ENCODE measurements at places on chromosomes 4 and X.

GRCh38 chr4:182206266-182206665 is 36.9 kb upstream of the TENM3 start:
- DNase-seq: no peak

DNA sequence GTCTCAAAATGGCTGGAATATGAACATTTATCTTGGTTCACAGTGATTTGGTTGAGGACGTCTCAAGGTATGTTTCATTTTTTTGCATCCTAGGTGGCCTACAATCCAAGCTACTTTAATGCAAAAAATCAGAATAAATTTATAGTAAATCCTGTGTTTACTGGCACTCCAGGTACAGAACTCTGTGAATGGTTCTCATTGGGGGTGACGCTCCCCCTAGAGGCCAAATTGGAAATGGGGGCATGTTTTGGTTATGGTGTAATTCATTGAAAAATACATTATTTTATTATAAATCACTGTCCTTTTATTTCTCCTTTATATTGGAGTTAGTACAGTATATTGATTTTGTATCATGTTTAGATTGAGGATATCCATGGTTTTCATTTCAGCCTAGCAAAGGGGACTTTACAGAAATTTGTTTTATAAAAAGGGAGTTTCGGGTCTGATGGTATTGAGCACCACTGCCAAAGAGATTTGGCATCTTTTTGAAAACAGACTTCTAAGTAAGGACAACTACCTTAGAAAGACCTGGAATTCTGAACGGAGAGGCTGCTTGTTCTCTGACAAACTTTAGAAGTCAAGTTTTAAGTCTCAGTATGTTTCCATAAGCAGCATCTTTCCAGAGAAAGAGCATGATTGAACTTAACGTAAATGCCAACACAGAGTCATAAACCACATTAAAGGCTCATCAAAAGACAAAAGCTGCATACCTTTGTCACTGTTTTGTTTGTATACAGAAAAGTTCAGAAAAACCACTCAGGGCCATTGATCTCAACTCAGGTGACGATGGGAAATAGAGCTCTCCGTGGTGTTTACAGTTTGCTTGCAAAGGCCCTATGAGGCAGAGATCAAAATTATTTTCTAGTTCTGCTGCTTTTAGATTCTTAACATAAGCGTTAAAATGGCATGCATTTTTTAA is 19.4 kb downstream of the MTM1 start:
- DNase-seq: peak; percentile 56

- DNase-seq: no peak
Measured at GRCh38 chr4:53771326-53771725, 180.0 kb upstream of the LNX1 start.

GRCh38 chrX:111308039-111308438 is 37.8 kb upstream of the CAPN6 start:
- no peak for DNase-seq

DNA sequence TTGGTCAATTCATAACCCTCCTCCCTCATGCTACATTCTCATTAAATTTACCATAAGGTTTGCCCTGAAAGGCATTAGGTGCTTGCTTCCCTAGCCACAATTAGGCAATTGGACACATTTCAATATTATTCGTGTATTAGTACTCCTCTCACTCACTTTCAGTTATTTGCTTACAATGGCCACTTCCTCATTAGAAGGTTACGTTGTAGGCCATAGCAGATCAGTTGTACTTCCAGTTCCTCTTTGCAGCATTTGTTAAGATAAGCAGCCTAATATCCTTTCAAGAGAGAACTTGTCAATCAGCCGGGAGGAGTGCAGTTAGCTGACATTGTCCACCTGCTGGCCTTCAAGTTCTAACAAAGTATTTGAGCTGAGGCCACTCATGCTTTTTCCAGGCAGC is 1017.2 kb downstream of the PCDH7 start:
- no peak for DNase-seq

- DNase-seq: no peak
Measured at GRCh38 chr4:16818005-16818404, 80.4 kb downstream of the LDB2 start.

DNA sequence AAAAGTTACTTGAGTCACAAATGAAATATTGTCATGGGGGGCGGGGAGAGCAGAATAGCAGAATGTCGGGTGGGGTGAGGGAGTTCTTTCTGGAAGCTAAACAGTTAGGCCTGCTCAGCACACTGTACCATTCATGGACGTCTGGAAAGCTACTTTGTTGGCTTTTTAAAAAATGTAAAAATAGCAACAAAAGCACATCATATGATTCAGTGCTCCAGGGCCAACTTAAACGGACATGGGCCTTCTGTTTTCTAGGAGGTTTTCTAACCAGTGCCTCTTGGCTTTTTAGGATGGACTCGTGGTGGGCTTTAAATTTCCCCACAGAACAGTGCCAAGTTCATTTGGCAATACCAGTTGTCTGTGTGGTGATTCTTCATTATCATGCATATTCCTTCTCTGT is 57.4 kb upstream of the CLCN4 start:
- no peak for DNase-seq

DNA sequence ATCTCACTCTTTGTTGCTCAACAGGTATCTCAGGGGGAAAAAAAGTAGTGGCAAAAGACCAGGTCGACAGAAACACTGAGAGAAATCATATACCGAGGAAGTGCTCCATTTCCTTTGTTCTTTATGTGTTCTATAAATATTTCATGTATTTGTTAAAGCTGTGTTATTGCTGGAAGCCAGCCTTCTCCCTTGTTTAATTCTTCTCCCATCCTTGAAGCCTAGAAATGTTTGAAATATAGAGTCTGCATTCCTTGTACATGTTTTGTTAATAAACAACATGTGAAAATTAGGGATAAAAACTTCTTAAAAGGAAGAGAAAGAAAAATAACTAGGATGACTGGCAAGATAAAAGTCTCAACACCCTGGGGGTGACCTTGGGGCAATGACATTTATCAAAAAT is 186.2 kb downstream of the ANKRD50 start:
- DNase-seq: no peak

GRCh38 chrX:139972629-139973624 is 7.6 kb upstream of the CXorf66 start:
- no peak for DNase-seq

DNA sequence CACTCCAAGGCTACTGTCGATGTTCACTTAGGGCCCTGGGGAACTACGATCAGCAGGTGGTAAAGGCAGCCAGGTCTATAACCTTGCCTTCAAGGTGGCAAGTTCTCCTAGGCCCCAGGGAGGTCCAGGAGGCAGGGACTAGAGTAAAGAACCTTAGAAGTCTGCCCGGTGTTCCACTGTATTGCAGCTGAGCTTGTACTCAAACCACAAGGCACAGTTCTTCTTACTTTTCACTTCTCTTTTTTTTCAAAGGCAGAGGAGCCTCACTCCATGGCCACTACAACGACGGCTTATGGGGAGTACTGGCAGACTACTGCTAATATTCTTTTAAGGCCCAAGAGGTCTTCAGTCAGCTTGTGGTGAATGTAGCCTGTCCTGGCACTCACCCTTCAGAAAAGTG is 78.8 kb upstream of the GPR174 start:
- DNase-seq: no peak

- DNase-seq: no peak
Measured at GRCh38 chr4:5128569-5128968, 77.3 kb downstream of the STK32B start.

- no peak for DNase-seq
Measured at GRCh38 chrX:119667111-119667878, 25.7 kb downstream of the SEPTIN6 start.

DNA sequence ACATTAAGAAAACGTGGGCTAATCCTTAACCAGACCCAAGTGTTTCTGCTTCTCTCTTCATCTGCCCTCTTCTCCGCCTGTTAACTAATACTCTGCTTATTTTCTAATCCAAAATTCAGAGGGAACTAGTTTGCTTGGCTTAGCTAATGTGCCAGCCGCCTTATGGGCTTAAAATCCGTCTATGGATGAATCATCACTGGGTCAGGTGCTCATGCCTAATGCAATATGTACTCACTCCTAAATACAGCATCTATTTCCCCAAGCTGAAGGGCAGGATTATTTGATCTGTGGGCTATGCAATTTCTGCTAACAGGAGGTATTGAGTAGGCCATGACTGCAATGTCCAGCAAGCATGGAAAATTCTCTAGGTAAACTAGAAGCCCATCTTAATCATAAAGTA is 12.4 kb downstream of the DYNLT3 start:
- DNase-seq: no peak

DNA sequence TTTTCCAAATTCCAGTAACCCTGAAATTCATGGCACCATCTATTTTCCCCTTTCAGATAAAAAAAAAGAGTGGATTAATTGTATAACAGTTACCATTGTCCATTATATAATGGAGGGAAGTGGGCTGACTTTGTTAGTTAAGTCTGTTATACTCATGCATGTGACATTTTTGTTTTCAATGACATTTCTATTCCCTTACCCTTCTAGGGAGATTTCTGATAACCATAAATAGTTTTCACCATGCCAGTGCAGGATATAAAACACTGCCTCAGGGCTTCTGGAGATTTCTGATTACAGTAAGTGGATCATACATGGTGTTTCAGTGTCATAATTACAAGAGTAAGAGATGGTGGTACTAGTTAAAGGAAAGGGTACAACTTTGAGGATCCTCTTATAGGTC is 45.5 kb downstream of the SUPT20HL1 start:
- DNase-seq: no peak

DNA sequence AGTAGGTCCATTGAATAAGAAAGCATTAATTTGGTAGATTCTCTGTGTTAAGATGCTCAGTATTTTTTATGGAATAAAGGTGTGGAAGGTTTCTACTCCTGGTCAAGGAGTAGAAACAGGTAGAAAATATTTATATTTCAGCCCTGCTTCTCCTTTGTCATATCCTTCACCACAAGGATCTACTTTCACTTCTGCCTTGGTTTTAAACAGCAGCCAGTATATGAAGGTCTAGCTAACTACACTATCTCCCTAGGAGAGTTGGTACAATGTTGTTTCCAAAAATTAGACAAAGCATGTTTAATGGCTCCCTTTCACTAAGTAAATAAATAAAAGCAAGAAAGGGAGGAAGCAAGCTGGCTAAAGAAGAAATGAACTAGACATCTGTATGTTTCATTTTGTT is 44.6 kb upstream of the GYPA start:
- no peak for DNase-seq

DNA sequence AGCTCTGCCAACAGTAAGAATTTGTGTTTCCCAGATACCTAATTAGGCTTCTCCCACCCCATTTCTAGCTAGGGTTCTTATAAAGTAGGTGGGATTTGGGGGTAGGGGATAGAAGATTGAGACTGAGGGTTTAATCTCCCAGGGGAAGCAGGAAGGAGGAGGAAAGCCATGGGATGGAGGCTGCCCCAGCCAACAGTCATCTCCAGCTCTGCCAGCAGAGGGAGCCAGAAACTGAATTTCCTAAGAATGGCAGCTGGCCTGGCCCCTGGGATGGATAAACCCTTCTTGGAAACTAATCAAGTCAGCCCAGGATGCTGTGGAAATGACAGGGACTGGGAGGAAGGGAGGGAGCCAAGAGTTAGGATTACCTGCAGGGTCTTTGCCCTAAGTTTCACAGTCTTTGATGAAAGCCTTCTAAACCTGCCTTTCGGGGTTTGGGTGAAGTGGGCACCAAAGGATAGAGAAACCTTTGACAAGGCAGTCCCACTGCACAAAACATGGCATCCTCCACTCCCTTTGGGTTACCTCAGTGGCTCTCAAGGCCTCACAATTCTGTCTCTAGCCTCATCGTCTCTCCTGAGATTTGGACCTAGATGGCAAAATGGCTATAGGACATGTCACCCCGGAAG is 6.7 kb upstream of the ERCC6L start:
- DNase-seq: peak; percentile 31

- no peak for DNase-seq
Measured at GRCh38 chr4:26827798-26828197, 32.8 kb upstream of the STIM2 start.

DNA sequence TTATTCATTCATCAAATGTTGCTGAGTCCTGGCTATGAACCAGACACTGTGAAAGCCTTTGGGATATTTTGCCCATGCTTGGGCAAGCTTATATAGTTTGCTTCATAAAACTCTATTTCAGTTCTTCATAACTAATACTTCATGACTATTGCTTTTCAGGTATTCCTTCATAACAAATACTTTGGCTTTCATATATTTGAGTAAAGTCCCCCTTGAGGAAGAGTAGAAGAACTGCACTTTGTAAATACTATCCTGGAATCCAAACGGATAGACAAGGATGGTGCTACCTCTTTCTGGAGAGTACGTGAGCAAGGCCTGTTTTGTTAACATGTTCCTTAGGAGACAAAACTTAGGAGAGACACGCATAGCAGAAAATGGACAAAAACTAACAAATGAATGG is 1.7 kb upstream of the AFP start:
- no peak for DNase-seq

DNA sequence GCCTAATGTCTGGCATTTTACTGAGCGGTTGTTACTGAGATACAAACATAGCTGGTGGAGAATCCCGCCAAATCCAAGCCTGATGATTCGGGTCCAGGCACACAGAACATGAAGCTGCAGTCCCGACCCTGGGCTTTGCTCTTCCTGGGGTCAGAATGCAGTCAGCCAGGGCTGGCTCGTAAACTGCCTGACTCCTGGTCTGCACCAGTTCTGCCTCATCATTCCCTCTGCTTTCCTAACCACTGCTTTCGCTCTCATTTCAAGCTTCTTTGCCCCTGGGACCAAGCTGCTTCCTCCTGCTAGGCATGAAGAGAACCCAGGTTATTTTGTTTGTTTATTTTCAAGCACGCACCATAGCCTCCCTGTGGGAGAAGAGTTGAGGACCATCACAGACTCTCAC is 39.3 kb downstream of the GATB start:
- DNase-seq: no peak

DNA sequence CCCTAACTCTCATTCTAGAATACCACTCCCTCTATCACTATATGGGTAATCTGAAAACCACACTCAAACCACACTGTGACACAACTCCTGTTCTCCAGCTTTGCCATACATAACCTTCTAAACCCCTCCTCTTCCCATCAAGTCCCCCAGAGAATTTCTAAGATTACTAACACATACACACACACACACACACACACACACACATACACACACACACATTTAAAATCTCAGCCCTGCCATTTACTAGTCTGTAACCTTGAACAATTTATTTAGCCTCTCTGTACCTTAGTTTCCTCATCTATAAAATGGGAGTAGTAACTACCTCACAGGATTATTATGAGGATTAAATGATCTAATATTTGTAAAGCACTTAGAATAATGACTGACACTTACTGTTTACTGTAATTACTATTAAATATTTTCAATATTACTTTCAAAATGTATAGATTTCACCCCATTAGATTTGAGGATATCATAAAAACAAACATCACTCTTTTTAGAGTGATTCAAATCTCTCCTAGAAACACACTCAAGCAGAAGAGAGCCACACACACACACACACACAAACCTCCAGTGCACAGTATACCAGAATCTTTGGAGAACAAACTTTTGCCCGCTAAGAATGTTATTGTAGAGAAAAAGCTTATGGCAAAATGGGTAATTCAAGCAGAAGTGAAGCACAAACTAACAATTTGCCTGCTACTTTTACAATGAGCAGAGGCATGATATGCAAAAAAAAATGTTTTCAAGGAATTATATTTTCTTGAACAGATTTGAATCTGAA is 3.8 kb downstream of the ANKRD50 start:
- DNase-seq: no peak
